RPMI7951 (cell line): ENCODE measurements at places on chromosomes 2 and 18. TPM values are rescaled to one million over a fixed set of nuclear protein-coding genes. Genes with fewer than 3 reads are reported as not detected.

PEX13 gene
- 40.3 and 52.7 TPM in 2 replicates for total RNA-seq

AGXT gene
- total RNA-seq = 0.10 and 0.24 TPM in 2 replicates

ACMSD gene
- not detected in 2 replicates for total RNA-seq

DNA sequence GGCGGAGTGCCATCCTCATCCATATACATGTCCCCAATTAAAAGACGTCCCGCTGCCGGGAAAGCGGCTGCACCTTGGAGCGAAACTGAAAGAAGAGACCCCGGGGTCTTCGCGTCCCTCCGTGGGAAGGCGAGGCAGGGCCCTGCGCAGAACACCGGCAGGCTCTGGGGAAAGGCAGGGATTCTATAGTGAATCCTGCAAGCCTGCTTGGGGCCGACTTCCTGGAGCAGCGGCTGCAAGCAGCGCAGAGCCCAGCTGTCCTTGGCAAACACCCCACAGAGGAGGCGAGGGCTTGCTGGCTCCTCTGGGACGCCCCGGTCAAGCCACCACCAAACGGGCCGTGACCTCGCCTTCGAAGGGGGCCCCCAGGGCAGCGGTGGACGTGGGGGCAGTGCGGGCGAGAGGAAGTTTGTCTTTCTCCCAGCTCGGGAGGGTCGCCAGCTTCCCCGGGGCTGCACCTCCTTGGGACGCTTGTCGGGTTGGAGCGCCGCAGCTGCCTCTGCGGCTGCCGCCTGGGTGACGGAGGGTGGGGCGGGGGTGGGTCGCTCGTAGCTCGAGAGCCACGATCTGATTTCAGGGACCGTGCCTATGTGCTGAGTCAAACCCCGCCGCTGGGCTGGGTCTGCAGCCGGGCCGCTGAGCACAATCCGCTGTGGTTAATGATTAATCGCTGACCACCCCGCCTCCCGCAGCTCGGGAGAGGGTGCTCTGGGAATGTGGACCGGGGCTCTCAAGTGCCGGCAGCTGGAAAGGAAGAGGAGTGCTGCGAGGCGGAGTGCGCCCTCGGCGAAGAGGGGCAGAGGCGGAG, 486 bp upstream of the GPR39 start:
- DNase-seq = peak; percentile 100

- DNase-seq = no peak
Observed at GRCh38 chr2:126646026-126646425, 9.9 kb upstream of the GYPC start.

DNA sequence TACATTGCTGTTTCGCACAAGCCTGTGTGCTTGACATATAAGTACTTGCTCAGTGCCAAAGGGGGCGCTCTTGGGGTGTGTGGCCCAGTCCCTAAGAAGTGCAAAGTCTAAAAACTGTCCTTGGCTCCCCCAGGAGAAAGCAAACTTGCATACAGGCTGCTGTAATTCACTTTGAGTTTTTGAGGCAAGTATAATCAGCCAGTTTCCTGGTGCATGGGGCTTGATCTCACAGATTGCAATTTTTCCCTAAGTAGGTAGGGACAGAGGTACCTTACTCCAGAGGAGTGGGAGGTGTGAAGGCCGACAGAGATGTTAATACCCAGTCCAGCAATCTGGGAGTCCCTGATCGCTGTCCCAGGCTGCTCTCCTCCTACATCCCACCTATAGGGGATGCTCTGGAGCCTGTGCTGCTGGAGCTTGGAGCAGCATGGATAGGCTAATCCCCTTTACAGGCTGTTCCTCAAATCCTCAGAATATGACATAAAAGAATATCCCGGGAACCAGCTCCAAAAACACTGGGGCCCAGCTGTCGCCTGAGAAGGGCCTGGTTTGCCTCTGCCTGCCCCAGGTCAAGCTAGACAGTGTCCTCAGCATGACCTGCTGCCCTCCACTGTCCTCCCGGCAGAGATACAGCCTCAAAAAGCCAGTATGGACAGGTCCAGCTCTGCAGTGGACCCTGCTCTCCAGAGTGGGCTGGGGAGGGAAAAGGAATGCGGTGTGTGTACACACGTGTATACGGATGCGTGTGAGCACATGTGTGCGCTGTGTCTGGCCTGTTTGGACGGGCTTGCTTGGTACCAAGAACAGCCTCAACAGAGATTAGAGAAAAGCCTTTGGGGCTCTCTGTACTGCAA, 136.5 kb upstream of the HAAO start:
- no peak for DNase-seq

DNA sequence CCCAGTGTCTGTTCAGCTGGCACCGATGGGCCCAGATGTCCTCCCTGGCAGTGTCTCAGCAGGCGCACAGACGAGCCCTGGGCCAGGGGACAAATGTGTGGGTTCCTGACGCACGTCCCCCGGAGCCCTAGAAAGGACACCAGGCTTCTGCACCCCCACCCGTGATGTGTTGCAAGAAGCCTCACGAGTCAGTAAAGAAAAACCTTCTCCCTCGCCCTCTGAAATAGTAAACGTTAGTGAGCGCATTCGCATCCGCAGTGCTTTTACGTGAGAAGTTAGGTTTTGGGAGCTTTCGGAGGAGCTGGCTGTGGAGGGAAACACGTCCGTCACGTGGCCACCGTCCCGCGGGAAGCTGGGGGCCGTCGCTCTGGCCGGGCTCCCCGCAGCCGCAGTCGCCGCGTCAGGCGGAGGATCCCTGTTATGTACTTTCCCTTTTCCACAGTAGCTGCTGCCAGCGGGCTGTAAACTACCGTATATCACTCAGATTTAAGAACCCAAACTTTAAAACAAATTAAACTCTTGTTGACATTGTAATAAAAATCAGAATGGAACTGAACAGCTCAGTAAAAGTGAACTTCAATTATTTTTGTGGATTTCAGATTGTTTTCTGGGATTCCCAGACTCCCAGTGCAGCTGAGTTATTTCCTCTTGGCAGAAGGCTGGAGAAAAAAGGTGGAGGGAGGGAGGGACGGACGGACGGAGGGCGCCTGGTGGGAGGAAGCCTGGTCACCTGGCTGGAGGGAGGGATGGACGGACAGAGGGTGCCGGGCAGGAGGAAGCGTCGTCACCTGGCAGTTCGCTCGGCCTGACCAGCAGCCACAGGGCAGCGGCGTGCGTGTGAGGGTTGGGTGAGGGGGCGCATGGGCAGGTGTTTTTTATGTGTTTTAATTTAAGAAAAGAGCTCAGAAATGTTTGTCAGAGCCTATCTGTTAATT, 112.1 kb downstream of the NFATC1 start:
- no peak for DNase-seq
